ENCODE measurements at places on chromosomes 3 and 15. TPM values are rescaled to one million over a fixed set of nuclear protein-coding genes. Genes with fewer than 3 reads are reported as not detected.
A peak's percentile ranks its signal among the peaks of the same experiment; 100 is the strongest.

EHD4 gene
- polyA plus RNA-seq: 11.7 TPM

BFSP2 gene
- not detected for polyA plus RNA-seq

TM6SF1 gene
- 3.6 TPM for polyA plus RNA-seq

GUCA1C gene
- polyA plus RNA-seq: not detected

- no peak for DNase-seq
Measured at GRCh38 chr15:27495963-27496459, 525.0 kb downstream of the GABRG3 start.

DNA sequence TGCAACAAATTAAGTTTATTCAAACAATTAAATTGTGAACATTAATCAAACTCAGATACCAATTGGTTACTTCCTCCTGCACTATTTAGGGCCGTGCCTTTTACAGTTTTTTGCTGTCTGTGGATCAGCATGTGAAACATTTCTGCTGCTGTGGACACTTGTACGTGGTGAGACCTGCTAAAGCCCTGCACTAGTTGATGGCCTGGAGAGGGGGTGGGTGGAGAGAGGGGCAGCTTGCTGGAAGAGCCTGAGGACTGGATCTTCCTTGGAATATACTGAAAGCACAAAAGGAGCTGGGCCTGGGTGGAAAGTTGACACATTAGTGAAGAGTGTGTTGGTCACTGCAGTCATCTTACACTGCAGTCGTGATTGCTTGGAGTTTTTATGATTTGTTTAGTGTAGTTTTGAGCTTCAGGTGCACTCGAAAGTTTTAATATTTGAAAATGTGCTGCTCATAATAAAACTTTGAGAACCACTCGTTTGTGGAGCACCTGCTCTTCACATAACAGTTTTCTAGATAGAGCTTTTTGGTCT is 11.4 kb downstream of the PLCL2 start:
- DNase-seq: peak; percentile 16

DNA sequence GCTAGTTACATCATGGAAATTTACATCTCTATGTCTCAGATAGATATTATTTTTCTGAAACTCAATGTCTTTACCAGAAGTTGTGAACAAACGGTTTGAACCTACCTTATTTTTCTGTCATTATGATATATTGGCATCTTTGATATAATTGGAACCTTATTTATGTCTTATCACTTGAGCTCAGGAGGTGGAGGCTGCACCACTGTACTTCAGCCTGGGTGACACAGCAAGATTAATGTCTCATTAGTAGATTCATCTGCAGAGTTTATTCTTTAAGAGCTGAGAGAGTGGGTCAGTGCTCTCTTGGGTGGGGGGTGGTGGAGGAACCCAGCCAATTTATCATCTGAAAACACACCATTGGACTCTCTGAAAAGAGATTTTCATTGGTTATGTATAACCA is 21.4 kb downstream of the SCG3 start:
- no peak for DNase-seq

GRCh38 chr3:151276687-151277042 is 1.7 kb downstream of the P2RY14 start:
- no peak for DNase-seq

- DNase-seq: no peak
Measured at GRCh38 chr3:14814411-14814871, 4.3 kb upstream of the FGD5 start.

GRCh38 chr15:57945616-57946015 is 119.9 kb downstream of the ALDH1A2 start:
- DNase-seq: no peak

DNA sequence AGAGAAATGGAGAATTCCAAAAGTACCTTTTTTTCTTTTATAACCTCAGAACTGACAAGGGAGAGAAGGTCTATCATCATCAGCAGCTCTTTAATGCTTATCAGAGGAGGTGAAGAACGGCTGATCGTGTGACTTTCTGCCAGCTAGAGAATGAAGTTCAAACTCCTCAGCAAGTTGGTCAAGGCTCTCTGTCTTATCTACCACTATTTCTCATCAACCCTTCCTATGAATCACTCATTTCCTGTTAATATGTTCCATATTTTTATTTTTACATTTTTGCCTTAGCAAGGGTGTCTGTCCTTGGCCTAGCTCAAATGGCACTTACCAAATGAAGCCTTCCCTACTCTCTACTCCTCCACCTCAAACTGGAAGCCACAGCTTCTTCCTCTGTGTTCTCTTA is 73.1 kb upstream of the TSPAN3 start:
- DNase-seq: no peak

GRCh38 chr15:78411061-78411460 is 27.0 kb upstream of the IREB2 start:
- DNase-seq: no peak

Data from left lung (tissue), 14 donors.